Stimulated activated CD4-positive, alpha-beta T cell treated with anti-CD3 and anti-CD28 coated beads, Interleukin-2, amount 100 ng/mL, for 48 hours (primary cell): ENCODE measurements at places on chromosomes 3 and 15.

GRCh38 chr3:110318108-110318507 lies 753.5 kb upstream of the NECTIN3 start:
- DNase-seq, result no peak

- no peak for DNase-seq
Measured at GRCh38 chr3:100545371-100545770, 53.0 kb downstream of the TMEM45A start.

- no peak for DNase-seq
Measured at GRCh38 chr15:80568876-80569605, 126.1 kb upstream of the ABHD17C start.

DNA sequence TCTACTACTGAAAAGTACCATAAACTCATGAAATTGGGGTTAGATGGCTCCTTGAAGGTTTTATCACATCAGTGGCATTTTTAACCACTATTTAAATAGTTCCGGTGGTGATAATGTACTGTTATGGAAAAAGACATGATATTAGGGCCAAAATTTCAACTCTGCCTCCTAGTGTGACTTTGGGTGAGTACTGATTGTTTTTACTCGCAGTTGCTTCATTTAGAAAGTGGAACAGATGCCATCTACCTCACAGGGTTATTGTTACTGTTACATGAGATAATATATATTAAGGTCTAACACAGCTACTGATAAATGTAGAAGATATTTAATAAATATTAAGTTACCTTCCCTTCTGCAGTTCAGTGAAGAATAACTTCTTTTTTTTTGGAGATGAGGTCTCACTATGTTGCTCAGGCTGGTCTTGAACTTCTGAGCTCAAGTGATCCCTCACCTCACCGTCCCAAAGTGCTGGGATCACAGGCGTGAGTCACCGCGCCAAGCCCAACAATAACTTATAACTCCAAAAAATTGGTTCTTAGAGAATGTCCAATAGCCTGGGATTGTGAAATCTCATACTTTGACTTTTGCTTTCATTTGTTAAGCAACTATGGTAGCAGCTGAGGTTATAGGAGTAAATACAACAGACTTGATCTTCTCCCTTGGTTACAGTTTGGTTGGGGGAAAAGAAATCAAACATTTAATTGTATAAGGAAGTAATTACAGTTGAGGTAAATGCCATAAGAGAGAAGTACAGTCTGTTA lies 48.3 kb downstream of the MEF2A start:
- no peak for DNase-seq

GRCh38 chr3:50251220-50251619 lies 15.2 kb downstream of the GNAI2 start:
- DNase-seq, result no peak

DNA sequence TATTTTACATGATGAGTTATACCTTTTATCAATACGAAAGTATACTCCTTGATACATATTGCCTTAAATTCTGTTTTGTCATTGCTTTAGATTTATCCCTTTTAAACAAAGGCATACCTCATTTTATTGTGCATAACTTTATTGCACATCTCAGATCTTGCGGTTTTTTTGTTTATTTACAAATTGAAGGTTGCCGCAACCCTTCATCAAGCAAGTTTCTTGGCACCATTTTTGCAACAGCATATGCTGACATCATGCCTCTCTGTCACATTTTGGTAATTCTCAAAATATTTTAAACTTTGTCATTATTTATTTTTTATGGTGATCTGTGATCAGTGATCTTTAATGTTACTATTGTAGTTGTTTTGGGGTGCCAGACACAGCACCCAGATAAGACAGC lies 20.9 kb downstream of the SNRK start:
- no peak for DNase-seq

- no peak for DNase-seq
Measured at GRCh38 chr3:14605067-14605466, 46.5 kb upstream of the CCDC174 start.

DNA sequence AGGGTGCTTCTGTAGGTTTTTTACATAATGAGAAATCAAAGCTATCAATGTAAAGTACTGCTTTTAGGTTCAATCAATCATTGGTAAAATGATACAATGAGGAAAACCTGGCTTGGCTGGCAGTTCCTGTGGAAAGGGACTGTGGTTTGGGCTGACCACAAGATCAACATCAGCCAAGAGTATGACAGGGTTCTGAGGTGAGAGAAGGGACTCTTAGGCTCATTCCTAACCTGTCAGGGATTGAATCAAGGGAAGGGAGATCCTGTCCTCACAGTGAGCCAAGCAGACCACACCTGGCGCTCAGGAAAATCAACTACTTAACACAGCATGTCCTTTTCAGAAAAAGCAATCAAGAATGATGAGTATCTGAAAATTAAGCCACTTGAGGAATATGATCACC lies 111.1 kb downstream of the MAGI1 start:
- DNase-seq, result no peak

DNA sequence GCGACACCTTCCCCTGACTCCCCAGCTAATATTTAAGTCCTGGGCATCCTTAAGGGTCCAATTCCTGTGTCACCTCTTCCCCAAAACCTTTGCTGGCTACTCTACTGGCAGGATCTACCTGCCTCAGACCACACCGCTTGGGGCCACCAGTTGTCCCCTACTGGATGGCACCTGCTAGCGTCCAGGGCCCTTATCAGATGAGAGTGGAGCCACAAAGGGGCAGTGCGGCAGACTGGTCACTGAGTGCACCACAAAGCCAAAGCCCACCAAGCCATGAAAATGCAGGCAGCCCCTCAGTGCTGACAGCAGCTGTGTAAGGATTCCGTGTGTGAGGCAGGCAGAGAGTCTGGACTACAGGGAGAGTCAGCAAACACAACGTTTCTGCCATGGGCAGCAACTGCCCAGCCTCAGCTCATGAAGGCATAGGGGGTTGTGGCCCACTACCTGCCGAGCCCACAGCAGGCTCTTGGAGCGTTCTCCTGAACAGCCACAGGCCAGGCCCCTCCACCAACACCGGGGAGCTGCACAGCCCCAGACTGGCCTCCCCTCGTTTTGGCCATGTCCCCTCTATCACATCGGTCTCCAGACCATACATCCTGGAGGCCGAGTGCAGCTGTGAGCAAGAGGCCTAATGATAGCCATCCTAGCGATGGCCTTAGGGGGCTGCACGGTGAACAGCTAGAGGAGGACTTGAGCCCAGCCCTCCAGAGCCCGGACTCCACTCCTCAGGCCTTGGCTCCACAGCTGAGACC lies 32.3 kb downstream of the ALDH1L1 start:
- DNase-seq, result no peak

DNA sequence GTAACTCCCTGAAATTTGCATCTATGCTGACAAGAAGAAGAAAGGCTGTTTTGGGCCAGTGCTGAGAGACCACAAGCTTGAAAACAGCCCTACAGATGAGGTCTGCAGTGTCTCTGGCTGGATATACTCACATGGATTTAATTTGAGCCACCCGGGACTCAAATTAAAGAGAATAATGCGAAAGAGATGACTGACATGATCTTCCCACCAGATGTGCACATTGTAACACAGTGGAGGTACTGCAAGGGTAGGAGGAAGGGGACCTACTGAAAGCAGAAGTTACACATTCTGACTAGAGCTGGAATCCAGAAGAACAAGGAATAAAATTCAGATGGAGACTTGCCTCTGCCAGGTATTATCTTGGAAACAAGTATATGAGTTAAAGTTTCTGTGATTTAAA lies 728.3 kb upstream of the SGO1 start:
- no peak for DNase-seq

DNA sequence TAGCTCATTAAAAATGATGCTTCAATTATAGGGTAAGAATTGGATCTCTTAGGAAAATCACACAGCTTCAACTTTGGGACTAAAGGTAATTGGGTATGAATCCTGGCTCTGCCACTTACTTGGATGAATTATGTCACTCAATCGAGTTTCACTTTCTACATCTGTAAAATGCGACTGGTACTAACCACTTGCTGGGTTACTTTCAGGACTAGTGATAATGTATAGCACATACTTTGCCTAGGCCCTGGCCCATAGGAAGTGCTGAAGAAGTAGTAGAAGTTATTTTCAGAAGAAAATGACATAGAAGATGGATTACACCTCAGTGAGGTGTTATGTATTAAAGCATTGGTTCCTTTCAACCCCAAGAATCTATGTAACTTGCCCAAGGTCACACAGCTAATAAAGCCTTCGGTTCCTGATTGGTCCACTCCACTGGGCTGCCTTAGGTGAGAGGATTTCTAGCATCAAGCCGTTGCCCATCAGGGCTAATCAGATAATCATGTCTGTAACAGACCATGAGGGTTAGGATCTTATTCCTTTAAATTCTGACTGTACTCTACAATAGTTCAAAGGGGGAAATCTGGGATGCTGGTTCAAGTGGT lies 29.4 kb upstream of the AP4E1 start:
- DNase-seq, result no peak

DNA sequence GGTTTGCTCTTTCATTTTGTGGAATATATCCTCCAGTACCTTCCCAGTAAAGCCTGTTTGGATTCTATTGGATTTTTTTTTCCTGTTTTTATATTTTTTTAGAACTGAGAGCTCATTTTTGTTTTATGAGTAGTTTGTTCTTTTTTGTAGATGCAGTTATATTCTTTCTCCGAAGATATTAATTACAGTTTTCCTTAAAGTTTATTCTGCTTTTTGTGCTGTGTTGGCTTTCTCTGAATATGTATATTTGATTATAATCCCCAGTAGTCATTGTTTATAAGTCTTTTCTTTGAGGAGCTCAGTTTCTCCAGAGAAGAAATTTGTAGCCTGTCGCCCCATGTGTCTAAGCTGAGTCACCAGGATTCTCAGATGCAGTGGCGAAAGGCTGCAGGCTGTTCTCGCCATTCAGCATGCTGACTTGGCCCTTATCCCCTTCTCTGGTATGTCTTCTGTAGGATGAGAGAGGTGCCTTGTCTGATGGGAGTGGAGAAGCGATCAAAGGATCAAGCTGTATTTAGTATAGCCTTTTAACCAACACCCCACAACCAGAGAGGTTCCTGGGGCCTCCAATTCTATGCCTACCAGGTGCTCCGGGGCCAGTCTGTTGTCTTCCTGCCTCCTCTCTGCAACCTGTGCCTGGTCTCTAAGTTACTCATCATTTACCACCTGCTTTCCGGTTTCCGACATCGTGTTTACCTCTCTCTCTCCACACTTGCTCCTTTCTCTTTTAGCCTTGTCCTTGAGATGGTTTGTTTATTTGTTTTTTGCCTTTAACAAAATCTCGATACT lies 31.7 kb upstream of the MFSD1 start:
- DNase-seq, result no peak

GRCh38 chr3:126522363-126522788 lies 1.6 kb upstream of the CHST13 start:
- DNase-seq, result peak; percentile 36

DNA sequence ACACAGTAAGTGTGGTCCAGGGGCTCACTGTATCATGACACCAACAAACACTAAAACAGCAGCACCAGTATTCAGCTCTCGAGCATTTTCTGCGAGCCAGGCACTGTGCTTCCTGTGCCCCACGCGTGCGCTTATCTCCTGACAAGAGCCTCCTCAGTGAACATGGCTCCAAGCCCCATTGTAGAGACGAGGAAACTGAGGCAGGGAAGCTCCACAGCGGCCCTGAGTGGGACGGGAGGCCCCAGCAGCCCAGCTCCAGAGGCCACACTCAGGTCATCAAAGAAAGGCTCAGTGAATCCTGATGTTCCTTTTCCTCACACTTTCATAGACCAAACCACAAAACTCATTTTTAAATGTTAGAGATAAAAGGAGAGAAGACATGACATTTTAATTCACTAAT lies 113.1 kb downstream of the TPRA1 start:
- DNase-seq, result no peak

- DNase-seq, result no peak
Measured at GRCh38 chr15:51267051-51267702, 71.2 kb downstream of the CYP19A1 start.

- DNase-seq, result peak; percentile 55
Measured at GRCh38 chr15:75455982-75456531, 4.6 kb upstream of the SIN3A start.

DNA sequence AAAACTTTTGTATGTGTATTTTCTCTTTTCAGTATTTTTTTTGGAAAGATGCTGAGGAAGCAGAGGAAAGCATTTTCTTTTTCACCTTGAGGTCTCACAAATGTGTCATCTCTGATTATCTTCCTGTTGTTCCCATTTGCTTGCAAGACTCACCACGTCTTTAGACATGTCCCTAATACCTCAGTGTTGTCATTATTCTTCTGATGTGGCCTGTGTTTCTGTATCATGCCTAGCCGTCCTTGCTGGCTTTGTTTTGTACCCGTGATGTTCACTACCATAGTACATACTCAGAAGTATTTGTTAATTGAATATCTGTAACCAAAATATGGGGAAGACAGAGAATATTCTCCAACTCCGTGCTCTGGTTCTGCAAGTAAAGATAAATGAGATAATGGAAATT lies 5.0 kb upstream of the P2RY14 start:
- DNase-seq, result no peak

DNA sequence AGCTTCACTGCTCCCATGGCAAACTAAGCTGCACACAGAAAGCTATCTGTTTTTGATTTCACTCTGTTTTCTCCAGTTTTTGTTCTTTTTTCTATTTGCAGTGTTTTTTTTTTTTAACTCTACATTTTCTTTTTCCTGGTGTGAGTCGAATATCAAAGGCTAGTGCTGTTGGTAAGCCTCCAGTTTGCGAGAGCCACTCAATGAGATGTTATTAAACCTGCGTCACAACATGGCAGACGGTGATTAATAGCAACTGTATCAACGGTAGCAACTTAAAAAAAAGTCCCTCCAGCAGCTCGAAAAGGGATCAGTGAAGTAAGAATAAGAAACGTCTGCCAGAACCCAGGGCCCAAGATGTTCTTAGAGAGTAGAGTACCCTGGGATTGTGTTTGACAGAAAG lies 84.1 kb downstream of the MEIS2 start:
- DNase-seq, result no peak

DNA sequence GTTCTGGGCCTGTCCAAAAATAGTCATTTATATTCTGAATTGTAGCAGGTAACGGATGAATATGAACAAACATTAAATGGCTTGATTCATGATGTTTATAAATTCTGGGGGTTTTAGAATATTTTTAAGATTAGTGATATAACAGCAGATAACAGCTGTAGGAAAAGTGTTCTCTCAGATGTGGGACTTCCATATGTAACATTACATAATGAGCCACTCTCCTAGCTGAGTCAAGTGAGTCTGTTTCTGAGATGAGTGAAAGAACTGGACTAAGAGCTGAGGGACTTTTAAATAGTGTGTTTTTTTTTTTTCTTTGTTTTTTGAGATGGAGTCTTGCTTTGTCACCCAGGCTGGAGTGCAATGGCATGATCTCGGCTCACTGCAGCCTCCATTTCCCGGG lies 13.9 kb downstream of the YEATS2 start:
- no peak for DNase-seq
